ENCODE measurements at places on chromosomes 4 and X. TPM values are rescaled to one million over a fixed set of nuclear protein-coding genes. Genes with fewer than 3 reads are reported as not detected.

- no peak overlapping the region for H3K4me3 ChIP-seq
- no peak for DNase-seq
These were observed 36.8 kb downstream of the TSC22D3 start for GRCh38 chrX:107738768-107739167.

Gene TLR6
- 0.99 TPM for total RNA-seq

Gene HTN3
- total RNA-seq = not detected

Gene C4orf50
- total RNA-seq = not detected

- H3K36me3 ChIP-seq = no peaks in the 10 kb centered on the region
- no peak overlapping the region for H3K4me3 ChIP-seq
- no peak for DNase-seq
- no peaks in the 10 kb centered on the region for H3K27me3 ChIP-seq
- H3K4me1 ChIP-seq = no peaks in the 10 kb centered on the region
These were observed 180.3 kb upstream of the MAGEB16 start for GRCh38 chrX:35617836-35618235.

DNA sequence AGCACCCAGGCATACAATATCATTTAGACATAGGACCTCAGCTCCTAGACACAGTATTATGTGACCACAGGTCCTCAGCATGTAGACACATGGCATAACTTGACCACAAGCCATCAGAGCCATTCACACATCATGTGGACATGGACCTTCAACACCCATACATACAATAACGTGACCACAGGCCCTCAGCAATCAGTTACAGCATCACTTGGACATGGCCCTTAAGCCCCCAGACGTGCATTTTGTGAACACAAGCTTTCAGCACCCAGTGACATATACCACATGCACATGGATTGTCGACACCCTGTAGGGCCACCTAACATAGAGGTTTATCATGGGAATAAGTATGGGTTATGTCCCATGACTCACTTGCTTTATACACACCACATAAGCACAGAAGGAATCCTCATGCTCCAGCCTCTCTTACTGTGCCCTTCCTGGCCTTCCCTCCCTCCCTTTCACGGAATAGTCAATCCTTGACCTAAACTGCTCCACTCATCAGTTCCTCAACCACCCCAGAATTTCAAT is 1.9 kb downstream of the TSPYL2 start:
- H3K4me3 ChIP-seq = no peak overlapping the region
- H3K4me1 ChIP-seq = peaks cover 44% of the 10 kb centered on the region
- H3K27me3 ChIP-seq = no peaks in the 10 kb centered on the region
- no peak for DNase-seq

DNA sequence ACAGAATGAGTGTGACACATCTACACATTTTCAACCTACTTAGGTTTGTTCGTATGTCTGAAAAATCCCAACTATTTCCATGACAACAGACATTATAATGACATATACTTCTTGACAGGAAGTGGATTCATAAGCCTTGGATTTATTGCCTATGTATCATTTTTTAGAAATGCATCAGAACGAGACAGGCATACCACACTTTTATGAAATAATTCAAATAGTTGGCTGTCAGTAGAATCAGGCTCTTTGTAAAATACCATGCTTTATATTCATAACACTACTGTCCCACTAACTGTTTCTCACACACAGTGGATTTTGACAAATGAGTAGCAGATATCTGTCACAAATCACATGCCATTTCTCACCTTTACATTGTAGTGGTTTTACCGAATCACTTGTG is 173.2 kb downstream of the BEND2 start:
- H3K27me3 ChIP-seq = no peaks in the 10 kb centered on the region
- H3K36me3 ChIP-seq = no peaks in the 10 kb centered on the region
- no peak overlapping the region for H3K27ac ChIP-seq
- no peak for DNase-seq
- no peak overlapping the region for H3K4me3 ChIP-seq

Gene FRMD7
- total RNA-seq = not detected

Gene IRAK1
- 105 TPM for total RNA-seq

Gene BMX
- total RNA-seq = not detected

Gene SLC39A8
- 56.0 TPM for total RNA-seq

Gene TMEM154
- total RNA-seq = under 0.01 TPM

- DNase-seq = no peak
- no peaks in the 10 kb centered on the region for H3K27me3 ChIP-seq
- no peak overlapping the region for H3K4me3 ChIP-seq
- H3K27ac ChIP-seq = no peak overlapping the region
- no peaks in the 10 kb centered on the region for H3K36me3 ChIP-seq
These were observed 66.6 kb downstream of the FNIP2 start for GRCh38 chr4:158835226-158836001.

GRCh38 chrX:56397636-56398035 is 165.5 kb downstream of the KLF8 start:
- no peaks in the 10 kb centered on the region for H3K4me1 ChIP-seq
- no peak for DNase-seq
- H3K36me3 ChIP-seq = no peaks in the 10 kb centered on the region
- H3K27me3 ChIP-seq = no peaks in the 10 kb centered on the region
- H3K4me3 ChIP-seq = no peak overlapping the region

- no peak for DNase-seq
- no peaks in the 10 kb centered on the region for H3K27me3 ChIP-seq
- no peak overlapping the region for H3K27ac ChIP-seq
- H3K36me3 ChIP-seq = no peaks in the 10 kb centered on the region
These were observed 430.6 kb downstream of the BCOR start for GRCh38 chrX:39667191-39667590.

- no peaks in the 10 kb centered on the region for H3K27me3 ChIP-seq
- H3K4me3 ChIP-seq = no peak overlapping the region
- no peak overlapping the region for H3K27ac ChIP-seq
- peaks cover 8% of the 10 kb centered on the region for H3K4me1 ChIP-seq
These were observed 84.0 kb upstream of the JADE1 start for GRCh38 chr4:128725405-128726055.

Gene SPANXA1
- not detected for total RNA-seq

Gene PPEF2
- not detected for total RNA-seq

Gene F9
- total RNA-seq = not detected

Gene DSPP
- not detected for total RNA-seq
